ENCODE measurements at places on chromosomes 6 and 20. TPM values are rescaled to one million over a fixed set of nuclear protein-coding genes. Genes with fewer than 3 reads are reported as not detected.

- peak; percentile 89 for DNase-seq
These were observed 18.2 kb downstream of the ERGIC3 start for GRCh38 chr20:35560105-35560511.

- no peak for DNase-seq
These were observed 406.5 kb upstream of the GJE1 start for GRCh38 chr6:141726248-141726647.

- no peak for DNase-seq
These were observed 25.0 kb downstream of the CRYBG1 start for GRCh38 chr6:106385530-106385929.

- DNase-seq = no peak
These were observed 13.4 kb upstream of the TNFAIP3 start for GRCh38 chr6:137853569-137854213.

- no peak for DNase-seq
These were observed 91.7 kb downstream of the NCR2 start for GRCh38 chr6:41426888-41427641.

- DNase-seq = no peak
These were observed 7.8 kb upstream of the BPIFB1 start for GRCh38 chr20:33275215-33275614.

DNA sequence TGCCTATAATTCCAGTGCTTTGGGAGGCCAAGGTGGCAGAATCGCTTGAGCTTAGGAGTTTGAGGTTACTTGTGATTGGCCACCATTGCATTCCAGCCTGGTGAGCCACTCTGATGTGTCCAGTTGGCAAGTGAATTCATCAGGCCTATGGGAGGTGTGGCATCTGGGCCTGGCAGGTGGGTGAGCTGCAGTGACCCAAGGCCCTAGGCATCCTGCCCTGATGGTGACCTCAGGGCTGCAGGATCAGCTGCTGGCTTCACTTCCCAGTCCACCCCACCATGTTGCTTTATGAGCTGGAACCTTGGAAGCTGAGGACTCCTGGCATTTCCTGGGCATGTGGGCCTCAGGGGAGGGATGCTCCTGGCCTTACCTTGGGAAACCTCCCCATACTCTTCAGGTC is 20.5 kb downstream of the RSPH9 start:
- DNase-seq = no peak

DNA sequence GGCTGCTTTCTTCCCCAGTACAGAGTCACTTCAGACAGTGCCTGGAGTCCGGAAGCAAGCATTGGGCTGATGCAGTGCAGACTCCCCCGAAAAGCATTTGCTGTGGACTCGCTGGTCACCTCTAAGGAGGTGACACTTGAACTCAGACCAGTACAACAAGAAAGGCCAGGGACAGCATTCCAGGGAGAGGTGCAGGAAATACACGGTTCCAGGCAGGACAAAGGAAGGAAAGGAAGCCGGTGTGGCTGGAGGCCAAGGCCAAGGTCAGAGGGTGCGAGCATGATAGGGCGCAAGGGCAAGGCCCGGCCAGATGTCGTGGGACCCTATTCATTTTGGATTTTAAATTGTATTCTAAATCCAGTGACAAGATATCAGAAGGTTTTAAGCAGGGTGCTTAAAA is 160.9 kb downstream of the ZMYND8 start:
- no peak for DNase-seq

GRCh38 chr6:87742106-87742505 is 40.1 kb upstream of the AKIRIN2 start:
- DNase-seq = no peak

DNA sequence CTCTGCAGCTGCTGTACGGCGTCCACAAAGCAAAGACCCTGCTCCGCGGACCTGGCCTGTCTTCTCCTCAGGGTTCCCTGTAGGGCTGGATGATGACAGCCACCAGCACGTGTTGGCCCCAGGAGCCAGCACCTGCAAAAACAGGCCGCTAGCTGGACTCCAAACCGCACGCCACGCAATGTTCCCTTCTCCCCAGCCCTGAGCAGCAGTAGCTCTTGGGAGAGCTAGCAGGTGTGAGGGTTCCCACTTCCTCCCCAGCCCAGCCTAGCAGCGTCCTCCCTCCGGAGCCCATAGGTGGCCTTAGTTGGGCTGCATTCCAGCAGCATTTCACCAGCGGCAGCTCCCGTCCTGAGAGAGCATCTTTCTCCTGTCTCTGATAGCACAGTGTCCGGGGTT is 42.3 kb downstream of the DACT2 start:
- no peak for DNase-seq

- DNase-seq = no peak
These were observed 66.5 kb downstream of the ADTRP start for GRCh38 chr6:11711984-11712711.

Gene UCKL1
- 36.8 TPM for total RNA-seq

Gene MYLK2
- 0.45 TPM for total RNA-seq

Gene TSBP1
- total RNA-seq = not detected

Gene CFB
- 8.4 TPM for total RNA-seq

Gene PDE7B
- 16.9 TPM for total RNA-seq

Data from stomach (tissue), 19 donors.